Natural killer cell (primary cell): ENCODE measurements at places on chromosomes 5 and 9. TPM values are rescaled to one million over a fixed set of nuclear protein-coding genes. Genes with fewer than 3 reads are reported as not detected.

- peak; percentile 76 for DNase-seq
These were observed 133.0 kb downstream of the C9orf50 start for GRCh38 chr9:129487658-129488483.

DNA sequence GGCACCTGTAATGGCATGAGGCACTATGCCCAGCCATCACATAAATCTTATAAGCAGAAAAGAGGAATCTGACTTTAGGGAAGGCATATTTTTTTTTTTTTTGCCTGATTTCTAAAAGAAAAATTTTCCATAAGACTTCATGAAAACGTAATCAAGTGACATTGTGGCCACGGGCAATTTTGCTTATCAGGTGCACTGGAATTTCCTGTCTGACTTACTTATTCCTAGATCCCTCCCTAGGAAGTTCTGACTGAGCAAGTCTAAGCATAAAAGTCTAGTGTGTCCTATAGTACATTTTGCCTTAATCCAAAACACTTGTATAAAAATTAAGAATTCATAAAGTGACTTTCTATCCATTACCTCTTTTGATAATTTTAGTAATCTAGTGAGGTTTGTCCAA, 12.5 kb downstream of the C5orf46 start:
- DNase-seq, result no peak

DNA sequence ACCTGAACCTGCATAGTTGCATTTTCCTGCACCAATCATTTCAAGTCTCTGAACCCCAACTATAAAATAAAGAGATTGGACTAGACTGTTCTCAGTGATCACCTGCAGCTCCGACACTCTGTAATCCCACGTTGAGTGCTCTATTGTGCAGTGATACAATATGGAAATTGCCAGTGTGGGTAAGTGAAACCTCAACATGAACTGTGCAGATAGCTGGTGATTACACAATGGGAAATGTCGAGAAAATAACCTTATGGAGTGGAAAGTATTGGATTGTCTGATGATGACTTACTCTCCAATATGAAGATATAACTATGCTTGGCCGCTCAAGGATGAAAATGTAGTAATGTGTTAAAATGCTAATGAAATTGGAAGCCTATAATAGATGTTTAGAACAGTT, 293.1 kb upstream of the BRINP1 start:
- DNase-seq, result no peak

- no peak for DNase-seq
These were observed 48.5 kb downstream of the LRRC70 start for GRCh38 chr5:62627121-62627520.

GRCh38 chr9:4077499-4078102, 222.3 kb downstream of the GLIS3 start:
- DNase-seq, result no peak

DNA sequence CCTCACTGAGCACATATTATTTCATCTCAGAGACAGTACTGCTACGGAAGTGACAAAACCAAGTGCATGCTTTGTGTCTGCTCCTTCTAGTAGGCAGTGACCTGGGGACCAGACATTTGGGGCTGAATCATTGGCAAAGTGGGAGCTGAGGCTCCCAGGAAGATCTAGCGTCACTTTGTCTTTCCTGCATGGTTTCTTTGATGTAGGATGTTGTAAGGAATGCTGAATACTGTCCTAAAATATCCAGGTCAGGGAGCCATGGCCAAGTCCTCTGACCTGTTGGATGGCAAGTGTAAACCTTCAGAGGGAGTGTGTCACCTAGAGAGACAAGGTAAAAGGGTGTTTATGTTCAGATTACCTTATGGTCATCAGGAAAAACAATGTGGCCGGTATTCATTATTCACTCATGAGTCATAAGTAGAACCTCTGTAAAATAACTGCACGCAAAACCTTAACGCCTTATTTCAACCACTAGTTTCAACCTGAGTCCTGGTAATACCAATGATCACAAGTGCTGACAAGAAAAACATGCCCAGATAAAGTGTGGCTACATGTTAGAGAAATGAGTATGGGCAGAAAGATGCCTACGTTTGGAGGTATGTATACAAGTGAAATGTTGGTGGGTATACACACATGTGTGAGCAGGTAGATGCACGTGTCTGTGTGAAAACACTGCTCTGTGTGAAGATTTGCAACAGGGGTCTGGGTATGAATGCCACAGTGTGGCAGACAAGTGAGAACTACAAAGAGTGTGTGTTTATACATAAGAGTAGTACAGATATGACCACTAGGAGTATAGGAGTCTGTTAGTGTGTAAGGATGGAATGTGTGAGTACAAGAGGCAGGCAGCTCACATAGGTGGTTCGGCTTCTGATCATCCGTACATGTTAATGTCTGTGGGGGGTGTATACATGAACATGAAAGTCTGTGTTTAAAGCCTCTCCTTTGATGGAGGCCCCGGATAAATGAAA, 263.9 kb downstream of the SPOCK1 start:
- no peak for DNase-seq

- no peak for DNase-seq
These were observed 143.6 kb downstream of the BOD1 start for GRCh38 chr5:173472784-173473278.

GRCh38 chr5:15502208-15502607, 2.2 kb downstream of the FBXL7 start:
- no peak for DNase-seq

DNA sequence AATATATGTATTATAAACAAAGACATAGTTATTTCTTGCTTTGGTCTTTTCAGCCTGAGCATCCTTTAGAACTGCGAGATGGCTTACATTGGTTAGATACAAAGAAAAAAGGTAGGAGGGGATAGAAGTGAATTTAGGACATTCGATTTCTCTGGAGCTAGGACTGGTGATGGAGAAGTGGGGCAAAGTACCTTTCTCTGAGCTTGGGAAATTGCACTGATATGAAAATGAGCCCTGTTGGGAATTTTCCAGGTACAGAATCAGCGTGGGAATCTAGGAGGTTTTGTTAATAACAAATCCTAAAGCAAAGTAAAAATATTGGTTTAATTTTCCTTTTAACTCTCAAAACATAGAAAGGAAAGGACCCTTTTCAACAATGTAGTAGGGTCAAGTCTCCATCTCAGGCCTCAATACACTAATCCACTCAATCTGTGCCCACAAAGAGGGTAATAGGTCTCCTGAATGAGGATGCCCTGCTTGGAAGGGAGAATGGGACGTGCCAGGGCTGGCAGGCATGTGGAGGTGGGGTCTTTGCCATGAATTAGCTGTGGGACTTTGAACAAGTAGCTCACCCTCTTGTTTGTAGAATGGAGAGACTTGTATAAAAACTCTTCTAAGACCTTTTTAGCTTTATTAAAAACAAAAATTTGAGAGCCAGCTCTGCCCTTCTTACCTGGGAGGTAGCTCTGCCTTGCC, 17.7 kb downstream of the SNX18 start:
- DNase-seq, result no peak

- no peak for DNase-seq
These were observed 57.2 kb downstream of the C9orf85 start for GRCh38 chr9:71968541-71969090.

GRCh38 chr5:131064669-131065371, 100.2 kb downstream of the HINT1 start:
- no peak for DNase-seq

GRCh38 chr5:136780518-136780917, 415.2 kb upstream of the TRPC7 start:
- no peak for DNase-seq

DNA sequence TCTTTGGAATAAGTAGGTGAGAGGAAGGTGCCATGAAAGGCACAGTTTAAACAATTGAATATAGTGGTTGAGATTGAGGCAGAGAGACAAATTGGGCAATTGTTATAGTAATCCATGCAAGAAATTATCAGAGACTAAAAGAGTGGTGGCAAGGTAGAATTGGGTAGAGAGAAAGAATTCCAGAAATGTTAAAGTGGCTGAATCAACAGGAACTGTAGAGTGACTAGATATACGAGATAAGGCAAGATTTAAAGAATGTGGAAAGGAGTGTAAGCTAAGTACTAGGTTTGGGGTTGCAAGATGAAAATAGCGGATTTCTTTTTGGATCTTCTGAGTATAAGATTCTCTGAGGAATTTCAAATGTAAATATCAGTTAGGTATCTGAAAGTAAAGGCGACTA, 285.2 kb downstream of the DMRTA1 start:
- DNase-seq, result no peak

DNA sequence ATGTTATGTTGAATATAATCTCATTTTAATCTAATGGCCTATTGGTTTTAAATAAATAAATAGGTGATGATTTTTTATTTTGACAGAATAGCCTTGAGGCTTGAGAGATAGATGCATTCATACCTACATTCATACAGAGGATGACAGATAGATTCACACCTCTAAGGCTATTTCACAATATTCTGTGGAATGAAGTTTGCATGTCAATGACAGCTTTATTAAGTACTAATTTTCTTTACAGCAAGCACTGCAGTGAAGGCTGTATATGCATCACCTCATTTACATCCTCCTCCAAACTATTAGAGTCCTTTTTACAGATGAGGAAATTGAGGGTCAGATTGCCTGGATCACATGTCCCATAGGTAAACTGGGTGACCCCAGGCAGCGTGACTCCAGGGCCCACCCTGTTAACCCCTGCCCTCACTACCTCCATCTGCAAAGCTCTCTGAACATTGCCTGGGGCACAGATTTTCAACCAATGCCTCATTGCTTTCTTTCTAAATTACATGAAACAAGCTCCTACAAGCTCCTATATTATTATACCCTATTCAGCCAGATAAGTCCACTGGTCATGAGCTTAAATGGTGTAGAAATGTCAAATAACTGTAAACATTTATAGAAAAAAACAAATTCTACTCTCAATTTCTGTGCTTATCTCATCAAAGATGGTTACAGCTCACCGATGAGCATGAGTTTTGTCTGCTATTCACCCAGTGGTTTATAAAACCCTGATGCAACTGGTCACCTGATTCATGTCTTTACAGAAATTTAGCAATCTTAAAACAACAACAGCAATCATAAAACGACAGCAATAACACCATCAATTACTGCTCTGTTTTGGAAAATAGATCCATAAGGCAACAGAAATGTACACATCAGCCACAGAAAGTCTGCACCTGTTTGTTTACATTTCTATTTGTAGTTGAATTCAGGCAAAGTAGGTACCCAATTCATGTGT, 338.0 kb downstream of the NSG2 start:
- no peak for DNase-seq

DNA sequence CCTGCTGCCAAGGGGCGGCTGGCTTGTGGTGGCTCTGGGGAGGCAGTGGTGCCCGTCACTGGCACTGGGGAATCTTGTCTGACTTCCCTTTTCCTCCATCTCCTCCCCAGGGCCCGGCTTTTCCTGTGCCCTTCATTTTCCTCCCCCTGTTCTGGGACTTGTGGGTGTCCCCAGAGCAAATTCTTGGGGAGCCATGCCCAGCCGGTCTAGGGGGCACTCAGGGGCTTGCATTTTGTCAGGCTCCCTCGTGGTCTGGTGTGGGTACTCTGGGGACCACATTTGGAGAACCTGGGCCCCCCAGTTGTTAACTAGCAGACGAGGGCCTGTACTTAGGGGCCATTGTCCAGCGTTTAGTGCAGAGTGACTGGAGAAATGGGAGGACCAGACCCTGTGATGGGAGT, 105.2 kb upstream of the IER5L start:
- peak; percentile 7 for DNase-seq

DNA sequence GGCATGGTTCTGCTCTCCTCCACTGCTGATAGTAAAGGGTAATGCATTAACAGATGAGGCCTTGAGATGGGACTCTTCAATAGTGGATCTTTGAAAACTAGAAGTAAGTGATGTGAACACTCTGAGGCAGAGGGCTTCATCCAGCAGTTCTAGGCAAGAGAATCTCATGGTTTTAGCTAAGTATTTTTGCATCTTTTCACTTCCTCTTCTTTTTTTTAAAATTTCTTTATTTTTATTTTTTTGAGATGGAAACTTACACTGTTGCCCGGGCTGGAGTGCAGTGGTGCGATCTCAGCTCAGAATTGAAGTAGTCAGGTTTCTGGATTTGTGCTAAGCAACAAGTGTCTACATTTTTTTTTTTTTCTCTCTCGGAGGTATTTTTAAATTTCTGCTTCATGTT, 101.9 kb downstream of the MTRR start:
- no peak for DNase-seq

GRCh38 chr5:40093550-40093949, 586.2 kb upstream of the PTGER4 start:
- no peak for DNase-seq

DNA sequence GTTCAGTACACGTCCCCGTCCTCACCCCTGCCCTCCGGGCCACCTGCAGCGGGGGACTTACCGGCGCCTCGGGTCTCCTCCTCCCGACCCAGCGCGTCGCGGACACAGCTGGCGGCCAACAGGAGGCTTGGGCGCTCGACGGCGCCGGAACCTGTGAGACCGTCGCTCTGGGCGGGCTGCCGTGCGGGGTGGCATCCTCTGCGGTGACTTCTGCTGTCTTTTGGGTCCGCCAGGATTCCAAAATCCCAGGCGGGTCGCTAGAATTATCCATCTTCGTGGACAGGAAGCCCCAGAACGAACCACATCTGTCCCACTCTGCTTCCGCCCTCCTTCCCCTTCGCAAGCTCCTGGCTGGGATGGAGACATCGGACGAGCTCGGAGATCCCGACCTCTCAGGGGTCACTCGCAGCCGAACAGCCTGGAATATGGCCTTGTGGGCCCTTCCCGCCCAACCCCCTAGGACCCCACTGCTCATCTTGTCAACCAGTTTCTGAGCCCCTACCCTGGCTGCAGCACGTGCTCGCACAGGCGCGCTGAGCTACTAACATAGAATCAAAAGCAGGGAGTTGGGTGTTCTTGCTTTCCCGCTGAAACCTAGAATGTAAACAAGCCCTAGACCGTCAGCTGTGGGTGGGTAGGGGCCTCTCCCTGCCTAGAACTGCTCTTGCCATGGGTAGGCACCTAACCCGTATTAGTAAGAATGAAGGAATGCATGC, 947 bp upstream of the MARCHF3 start:
- no peak for DNase-seq

GRCh38 chr9:99162759-99163364, 57.9 kb downstream of the TGFBR1 start:
- DNase-seq, result peak; percentile 70

DNA sequence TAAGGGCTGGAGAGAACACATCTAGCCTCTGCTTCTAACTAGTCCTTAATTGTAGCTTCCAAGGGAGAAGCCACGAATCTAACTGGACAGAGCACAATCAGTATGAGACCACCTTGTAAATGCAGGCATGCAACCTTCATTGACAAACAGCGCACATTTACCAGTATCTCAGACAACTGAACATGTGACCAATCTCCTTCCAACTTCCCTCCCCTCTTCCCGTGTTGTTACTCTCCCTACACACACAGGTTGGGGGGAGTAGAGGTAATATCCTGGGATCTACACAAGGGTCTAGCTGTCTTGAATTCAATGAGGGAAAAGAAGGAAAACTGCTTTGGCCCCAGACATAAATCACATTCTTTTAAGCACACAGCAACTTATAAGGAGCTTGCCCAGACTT, 77.6 kb downstream of the LIFR start:
- no peak for DNase-seq

Gene DAB2IP
- total RNA-seq, result 0.19 TPM

Gene RORB
- 0.38 TPM for total RNA-seq

Gene CTNNAL1
- total RNA-seq, result 2.7 TPM

Gene SLC6A19
- not detected for total RNA-seq

Gene UGCG
- total RNA-seq, result 21.4 TPM

Gene MAPKAP1
- 51.1 TPM for total RNA-seq

Gene LAMC3
- total RNA-seq, result not detected

Gene CIZ1
- 165 TPM for total RNA-seq

Gene PCDHGA12
- total RNA-seq, result 0.75 TPM

Gene C9orf50
- total RNA-seq, result not detected

Gene SHOC1
- total RNA-seq, result not detected

Gene SV2C
- not detected for total RNA-seq

Gene DIAPH1
- 410 TPM for total RNA-seq

Gene ARID3C
- 0.77 TPM for total RNA-seq

Gene PCSK5
- 5.7 TPM for total RNA-seq

Gene CCDC69
- 227 TPM for total RNA-seq
